Kidney tubule cell (primary cell): ENCODE measurements at places on chromosomes 3 and 15.

DNA sequence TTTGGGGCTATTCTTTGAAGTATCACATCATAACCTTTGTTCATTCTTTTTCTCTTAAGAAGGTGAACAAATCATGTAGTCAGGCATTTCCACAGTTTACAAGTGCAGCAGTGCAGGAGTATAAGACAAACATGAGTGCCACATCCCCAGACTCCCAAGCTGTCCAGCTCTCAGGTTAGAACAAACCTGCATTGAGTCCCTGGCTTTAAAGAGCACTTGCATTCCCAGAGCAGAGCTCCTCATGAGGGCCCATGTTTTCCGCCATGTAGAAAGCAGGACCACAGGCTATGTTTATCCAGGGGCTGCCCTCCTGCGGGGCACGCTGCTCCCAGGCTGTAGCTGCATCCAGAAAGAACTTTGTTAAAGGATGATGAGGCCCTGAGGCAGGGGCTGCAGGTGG lies 267.7 kb downstream of the TLE3 start:
- no peak for DNase-seq

DNA sequence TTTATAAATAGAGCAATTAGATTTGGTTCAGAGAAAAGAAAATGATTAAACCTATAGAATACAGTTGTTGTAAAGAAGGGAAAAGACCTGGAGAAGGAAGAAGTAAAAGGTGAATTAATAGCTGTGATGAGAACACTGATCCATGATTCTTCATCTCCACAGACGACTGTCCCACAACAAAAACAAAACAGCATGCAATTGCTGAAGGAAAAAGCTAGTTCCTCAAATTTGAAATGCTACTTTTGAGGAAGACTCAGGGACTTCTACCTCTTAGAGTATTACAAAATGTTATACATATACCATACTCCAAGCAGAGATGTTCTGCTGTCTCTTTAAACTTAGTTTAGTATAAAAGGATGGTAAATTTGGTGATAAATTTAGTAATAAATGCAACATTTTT lies 21.5 kb downstream of the ALCAM start:
- peak; percentile 42 for DNase-seq

DNA sequence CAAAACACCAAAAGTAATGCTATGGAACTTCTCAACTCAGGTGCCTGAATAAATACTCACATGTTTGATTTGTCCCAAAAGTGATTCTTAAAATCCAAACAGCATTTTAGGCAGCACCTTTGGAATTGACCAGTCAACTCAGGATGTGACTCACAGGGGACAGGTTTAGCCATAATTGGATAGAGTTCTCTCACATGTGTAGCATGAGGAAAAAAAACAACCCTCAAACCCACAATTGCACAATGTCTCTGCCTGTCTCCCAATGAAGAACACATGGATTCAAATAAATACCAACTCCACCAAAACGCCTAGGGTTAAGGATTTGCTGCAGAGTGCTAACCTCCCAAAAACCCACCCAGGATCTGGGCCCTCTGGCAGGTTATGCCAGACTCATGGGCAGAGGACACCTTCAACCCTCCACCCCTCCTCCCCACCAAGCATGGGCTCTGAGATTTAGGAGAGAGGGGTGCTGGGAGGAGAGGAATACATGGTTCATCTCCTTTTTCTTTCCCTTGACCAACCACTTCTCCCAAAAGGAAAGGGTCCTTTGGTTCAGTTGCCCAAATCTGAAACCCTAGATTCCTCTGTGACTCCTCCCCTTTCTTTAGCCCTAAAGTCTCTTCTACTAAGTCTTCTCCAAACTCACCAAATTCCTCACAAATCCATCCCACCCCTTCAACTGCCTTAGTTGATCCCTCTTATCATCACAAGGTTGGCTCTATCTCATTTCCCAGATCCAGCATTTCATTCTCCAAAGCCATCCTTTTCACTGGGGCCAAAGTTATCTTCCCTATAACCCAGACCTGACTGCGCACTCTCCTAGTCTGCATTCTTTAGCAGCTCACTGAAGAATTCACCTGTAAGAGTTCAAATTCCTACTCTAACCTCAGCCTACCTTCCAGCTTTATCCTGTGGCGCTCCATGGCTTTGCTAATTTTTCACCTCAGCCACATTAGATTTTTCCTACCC lies 7.7 kb downstream of the RYK start:
- peak; percentile 68 for DNase-seq

GRCh38 chr3:40055361-40055760 lies 246.0 kb downstream of the MYRIP start:
- no peak for DNase-seq

DNA sequence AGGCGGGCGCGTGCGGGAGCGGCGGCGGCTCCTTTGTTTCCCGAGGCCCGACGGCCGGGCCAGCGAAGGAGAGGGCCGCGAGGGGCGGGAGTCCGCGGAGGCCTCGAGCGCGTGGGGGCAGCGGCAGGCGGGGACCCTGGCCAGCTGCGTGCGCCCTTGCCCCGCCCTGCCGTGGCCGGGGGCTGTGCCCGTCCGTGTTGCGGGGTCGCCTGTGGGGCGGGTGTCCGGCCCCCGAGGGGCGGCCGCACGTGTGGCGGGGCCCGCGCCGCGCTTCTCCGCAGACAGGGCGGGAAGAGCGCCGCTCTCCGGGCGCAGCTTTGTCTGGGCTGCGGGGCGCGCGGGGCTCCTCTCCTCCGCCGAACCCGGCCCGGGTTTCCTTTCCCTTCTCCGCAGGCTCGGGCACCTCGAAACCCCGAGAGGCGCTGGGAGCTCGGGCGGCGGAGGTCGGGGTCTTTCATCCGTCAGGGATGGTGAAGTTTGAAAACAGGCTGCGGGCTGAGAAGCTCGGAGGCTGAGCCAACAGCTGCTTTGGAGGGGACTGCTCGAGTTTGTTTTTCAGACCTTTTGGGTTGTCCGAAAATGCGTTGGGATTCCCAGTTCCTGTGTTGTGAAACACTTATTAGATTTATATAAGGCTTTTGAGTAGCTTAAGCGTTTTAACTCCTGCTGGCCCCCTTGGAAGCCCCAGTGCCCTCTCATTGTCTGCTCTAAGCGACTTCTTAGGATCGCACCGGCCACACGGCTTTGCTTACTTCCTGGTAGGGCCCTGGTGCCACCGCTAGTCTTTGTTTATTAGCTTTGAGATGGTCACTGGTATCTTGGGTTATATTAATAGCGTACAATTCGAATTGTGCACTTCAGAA lies 817 bp downstream of the USP3 start:
- DNase-seq, result peak; percentile 74

GRCh38 chr3:189914799-189915198 lies 205.9 kb downstream of the P3H2 start:
- peak; percentile 95 for DNase-seq

DNA sequence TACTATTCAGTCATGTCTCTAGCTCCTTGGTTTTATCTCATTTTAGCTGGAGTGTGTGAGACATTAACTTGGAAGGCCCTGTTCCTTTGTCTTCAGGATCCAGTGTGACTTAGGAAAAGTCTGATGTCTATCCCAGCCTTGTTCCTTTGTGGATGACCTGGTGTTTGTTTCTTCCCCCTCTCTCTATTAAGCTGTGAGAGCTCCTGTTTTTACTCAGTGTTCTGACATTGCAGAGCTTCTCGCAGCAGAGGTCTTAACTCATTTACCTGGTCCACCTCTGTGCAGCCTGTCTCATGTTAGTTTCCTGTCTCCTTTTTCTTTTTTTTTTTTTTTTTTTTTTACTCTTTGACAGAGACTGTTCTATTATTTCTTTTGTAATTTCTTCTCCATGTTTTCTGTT lies 43.1 kb downstream of the KLF13 start:
- DNase-seq, result no peak

- peak; percentile 95 for DNase-seq
Measured at GRCh38 chr3:58005669-58006068, 2.6 kb upstream of the FLNB start.

- DNase-seq, result no peak
Measured at GRCh38 chr15:101310161-101310480, 15.1 kb upstream of the SNRPA1 start.

- DNase-seq, result peak; percentile 18
Measured at GRCh38 chr15:72958634-72959033, 93.6 kb upstream of the NEO1 start.

DNA sequence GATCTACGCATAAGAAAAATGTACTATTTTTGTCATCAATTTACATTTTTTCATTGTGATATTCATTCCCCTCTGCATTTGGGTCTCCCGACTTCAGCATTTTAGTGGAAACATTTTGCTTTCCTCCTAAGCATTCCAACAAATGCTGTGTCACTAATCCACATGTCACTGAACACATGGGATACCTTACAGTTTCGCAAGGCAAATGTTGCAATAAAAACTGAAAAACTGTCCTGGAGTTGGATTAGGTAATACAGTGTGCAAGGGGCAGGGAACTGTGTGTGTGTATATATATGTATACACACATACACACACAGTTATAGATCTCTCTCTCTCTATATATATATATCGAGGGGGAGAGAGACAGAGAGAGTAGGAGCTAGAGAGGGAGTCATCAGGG lies 632.2 kb downstream of the MAGI1 start:
- no peak for DNase-seq

DNA sequence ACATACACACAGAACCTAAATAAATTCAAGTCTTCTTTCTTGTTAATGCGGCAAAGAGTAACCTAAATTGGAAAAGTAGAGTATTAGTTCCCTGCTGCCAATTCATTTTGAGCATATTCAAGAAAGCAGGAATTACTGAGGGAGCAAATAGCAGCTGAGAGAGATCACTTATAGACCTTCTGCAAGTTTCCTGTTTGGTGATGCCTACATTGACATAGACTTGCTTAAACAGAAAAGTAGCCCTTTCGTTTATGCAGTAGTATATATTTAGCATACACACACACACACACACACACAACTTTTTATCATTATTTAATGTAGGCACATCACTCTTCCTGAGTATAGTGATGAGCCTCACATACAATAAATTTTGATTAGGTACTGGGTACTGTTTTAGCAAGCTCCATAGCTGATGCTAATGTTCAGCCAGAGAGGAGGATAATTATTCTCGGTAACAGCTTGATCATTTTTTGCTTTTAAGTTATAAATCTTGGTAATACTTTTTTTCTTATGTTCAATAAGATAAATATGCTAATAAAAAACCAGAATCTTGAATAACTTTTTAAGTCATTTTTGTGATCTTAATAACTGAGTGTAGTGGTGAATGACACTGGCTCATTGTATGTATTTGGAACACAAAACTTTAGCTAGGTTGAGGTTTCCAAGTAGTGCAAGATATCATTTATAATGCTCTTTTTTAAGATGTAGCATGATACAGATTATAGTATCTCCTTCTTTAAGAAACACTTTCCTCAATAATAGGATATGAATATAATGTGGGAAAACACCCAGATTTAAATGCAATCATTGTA lies 174.7 kb downstream of the MBNL1 start:
- no peak for DNase-seq

- DNase-seq, result no peak
Measured at GRCh38 chr3:21436835-21437234, 314.2 kb downstream of the ZNF385D start.

DNA sequence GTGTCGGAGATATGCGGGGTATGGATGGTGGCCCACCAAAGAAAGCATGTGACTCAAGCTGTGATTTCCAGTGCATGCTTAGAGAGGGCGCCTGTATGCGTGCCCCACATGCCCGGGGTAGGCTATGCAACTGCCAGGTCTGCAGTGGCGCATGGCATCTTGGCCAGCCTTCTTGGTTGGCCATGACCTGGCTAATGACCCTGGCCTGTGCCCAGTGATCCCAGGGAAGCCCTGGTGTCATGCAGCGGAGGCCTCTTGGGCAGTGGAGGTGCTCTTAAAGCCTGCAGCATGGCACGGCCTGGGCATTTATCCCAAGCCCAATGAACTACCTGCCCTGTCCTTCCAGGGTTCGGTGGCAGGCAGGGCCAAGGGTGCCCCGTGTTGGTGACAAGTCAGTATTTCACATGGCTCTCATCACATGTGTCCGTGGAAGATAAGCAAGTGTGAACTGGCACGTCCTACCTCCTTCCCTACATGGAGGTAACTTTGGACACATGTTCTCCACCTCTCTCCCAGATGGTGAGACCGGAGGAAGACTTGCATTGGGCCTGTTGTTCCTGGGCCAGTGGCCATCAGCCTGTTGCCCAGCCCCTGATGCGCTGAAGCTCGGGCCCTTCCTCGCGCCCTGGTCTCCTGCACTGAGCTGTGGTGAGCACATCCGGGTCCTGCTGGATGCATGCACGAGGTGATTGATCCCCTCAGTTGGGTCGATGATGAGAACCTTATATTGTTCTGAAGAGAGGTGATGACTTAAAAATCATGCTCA lies 192.0 kb downstream of the UBE3A start:
- no peak for DNase-seq

- no peak for DNase-seq
Measured at GRCh38 chr3:32525720-32526119, 23.1 kb upstream of the CMTM6 start.

DNA sequence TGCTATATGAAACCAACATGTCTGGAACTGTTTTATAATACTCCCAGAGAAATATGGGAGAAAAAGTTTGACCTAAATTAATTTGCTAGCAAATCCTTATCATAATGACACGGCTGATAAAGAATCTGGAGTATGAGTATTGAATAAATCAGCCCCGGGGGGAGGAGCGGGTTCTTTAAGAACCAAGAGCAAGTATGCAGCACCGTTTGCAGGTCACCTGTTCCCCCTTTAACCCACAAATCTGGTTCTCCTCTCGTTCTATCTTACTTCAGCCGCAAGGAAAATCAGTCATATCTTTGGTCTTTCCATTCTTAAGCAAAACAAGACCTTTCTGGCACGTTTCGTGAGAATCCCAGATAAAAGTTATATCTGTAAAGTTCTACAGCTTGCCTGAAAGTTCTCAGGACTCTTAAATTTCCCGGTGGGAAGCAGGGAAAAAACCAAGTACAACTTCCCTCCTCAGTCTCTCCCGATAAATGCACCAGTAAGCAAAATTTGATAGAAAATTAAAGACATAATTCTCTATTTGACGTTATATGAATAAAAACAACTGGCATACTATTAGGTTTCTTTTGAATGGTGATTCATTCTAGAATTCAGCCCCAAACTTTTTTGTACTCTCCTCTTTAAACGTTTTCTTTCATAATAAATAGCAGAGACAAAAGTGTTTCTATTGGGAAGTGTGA lies 348.6 kb downstream of the ZBBX start:
- no peak for DNase-seq

- DNase-seq, result no peak
Measured at GRCh38 chr3:15014606-15015328, 50.3 kb downstream of the MRPS25 start.

DNA sequence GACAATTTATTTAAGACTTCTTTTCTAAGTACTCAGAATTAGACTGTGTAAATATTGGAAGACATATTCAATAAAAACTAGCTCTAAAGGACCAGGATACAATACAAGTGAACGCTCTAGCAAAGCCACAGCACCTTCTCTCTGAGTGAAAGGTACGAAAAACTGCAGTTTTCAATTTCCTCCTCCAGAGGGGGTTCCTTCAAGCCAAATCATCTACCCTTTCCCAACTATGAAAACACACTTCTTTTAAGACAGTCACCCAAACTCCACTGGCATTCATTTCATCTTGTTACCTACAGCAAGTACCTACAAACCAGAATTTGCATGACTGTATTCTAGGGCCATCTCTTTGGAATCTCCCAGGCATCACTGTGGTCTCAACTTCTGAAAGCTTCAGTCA lies 165.8 kb downstream of the ERC2 start:
- DNase-seq, result no peak

- no peak for DNase-seq
Measured at GRCh38 chr3:19527746-19528145, 379.4 kb downstream of the KCNH8 start.
